ENCODE measurements at places on chromosomes 6 and 20.

DNA sequence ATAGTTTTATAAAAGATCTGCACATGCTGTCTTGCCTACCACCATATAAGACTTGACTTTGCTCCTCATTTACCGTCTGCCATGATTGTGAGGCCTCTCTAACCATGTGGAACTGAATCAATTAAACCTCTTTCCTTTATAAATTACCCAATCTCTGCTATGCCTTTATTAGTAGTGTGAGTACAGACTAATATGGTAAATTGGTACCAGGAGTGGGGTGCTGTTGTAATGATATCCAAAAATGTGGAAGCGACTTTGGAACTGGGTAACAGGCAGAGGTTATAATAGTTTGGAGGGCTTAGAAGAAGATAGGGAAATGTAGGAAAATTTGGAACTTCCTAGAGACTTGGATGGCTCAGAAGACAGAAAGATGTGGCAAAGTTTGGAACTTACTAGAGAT is 64.2 kb upstream of the TFAP2D start:
- no peak for DNase-seq

GRCh38 chr6:129774697-129775447 is 64.9 kb upstream of the ARHGAP18 start:
- DNase-seq, result no peak

DNA sequence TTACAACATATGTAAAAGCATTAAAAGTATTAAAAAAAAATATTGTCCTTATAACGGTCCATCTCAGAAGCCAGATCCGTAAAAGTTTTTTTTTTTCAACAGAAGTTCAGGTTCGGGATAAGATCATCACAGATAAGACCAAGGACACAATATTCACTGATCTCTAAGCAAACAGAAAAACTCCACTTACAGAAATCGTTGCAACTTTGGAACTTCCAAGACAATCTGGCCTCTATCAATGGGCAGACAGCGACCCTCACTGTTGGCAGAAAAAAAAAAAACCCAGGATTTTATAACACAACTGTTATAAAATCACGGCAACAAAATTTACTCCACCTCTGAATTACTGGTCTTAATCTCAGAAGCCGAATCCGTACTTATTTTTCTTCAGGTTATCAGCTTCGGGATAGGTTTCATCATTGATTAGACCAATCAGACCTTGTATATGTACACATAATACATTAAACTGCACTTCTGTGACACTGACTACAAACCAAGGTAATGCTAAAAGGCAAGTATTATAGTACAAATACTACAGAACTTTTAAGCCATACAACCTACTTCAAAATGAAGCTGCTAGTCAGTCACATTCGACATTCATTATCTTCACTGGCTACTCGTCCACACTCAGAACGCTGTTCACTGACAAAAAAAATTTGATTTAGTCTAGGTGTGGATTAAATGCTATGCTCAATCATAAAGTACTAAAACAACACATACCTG is 34.7 kb upstream of the SYNCRIP start:
- no peak for DNase-seq

- no peak for DNase-seq
Measured at GRCh38 chr20:44800391-44801046, 9.8 kb downstream of the RIMS4 start.

GRCh38 chr6:132168961-132169360 is 217.8 kb upstream of the CCN2 start:
- no peak for DNase-seq

DNA sequence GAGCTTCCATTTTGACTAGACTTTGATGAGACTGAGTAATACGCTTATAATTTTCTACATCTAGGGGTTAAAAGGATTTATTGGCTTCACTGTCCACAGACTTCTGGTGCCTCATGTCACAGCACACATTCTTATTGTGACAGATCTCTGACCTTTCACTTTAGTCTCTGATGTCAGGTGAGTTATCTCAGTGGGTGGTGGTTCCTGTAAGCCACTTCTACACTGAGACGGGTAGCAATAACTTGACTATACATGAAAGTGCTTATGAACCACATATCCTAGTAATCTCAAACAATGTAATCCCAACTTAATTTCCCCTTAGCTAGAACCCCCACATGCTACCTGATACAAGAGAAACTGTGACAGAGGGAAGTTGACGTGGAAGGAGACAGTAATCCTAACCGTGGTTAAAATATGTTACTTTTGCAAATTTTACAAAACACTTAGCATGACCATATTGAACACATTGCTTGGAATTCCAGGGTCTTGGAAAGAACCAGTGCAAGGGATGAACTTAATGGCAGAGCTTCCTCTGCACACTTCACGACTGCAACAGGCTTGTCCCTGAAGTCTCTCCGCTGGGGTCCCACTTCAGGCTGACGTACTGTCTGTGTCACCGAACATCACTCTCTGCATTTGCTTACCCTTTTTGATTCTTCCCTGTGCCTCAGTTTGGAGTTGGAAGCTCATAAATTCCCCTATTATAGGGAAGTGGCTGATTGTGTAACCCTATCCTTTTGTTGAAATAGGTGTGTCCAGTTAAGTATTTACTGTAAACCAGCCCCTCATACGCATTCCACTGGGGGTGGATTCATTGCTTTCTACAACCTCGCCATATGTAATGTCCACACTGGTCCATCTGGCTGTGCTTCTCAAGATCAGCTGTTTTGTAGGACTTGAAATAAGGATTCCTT is 6.4 kb upstream of the TRIM40 start:
- no peak for DNase-seq

GRCh38 chr6:84332139-84333034 is 104.9 kb upstream of the CEP162 start:
- no peak for DNase-seq

- no peak for DNase-seq
Measured at GRCh38 chr6:89298680-89299465, 16.2 kb downstream of the GABRR2 start.

DNA sequence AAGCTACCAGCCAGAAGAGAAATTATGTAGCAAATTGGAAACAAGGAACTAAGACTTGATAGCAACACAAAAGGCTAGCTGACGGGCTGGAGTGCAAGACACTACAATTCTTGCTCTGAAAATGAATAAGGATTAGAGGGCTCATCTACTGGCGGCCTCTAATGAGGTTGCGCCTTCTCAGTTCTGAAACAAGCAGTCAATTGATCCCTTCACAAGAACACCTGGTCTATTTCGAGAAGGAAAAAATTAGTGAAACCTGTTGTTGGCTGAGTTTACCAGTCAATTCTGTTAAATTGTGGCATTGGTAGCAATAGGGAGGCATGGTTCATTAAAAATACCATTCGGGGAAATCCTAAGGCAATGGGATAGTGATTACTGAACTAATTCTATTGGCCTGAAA is 74.8 kb upstream of the JARID2 start:
- DNase-seq, result no peak

- no peak for DNase-seq
Measured at GRCh38 chr20:5008759-5009158, 7.4 kb upstream of the SLC23A2 start.

- no peak for DNase-seq
Measured at GRCh38 chr20:37331060-37331857, 14.7 kb upstream of the SRC start.

- no peak for DNase-seq
Measured at GRCh38 chr20:17882834-17883591, 85.6 kb downstream of the SNX5 start.

DNA sequence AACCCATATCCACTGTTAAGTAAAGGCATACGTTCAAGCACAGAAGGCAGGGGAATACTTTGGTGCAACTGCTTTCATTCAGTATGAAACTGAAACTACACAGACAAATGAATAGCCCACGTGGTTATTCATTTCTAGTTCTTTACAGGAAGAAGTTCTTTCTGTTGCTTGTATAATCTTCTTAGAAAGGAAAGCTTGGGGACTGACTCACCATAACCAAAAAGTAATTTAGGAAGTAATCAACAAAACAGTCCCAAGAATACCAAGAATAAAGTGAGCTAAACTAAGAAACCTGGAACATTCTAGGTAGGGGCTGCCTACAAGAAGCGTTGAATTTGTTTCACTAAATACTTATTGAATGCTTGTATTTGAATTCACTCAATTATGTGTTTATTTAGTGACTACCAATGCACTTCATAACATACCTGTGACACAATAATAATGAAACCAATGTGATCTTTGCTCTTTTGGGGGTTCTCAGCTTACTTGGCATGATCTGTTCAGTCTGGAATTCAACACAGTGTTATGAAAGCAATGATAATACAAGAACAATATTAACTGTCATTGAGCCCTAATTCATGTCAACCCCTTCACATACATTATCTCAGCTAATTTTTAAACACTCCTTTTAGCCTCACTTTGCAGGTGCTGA is 25.1 kb upstream of the KIAA0408 start:
- no peak for DNase-seq

DNA sequence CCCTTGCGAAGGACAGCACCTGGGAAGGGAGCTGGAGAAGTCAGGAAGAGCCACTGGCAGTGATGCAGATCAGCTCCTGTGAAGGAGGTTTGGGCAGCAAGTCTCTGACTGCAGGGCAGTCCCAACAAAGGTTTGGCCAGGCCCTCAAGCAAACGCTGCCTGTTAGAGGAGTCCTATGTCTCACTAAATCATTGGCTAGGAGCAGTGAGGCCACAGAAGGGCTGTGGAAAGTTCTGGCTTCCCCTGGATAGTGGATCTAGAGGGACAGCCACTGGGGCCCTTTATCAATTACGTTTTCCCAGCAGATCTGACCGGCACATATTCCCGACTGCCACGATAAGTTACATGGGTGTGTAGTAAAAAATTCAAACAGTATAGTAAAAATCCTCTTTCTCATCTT is 2.5 kb downstream of the TTPAL start:
- DNase-seq, result no peak

GRCh38 chr6:158799051-158799792 is 19.9 kb downstream of the EZR start:
- DNase-seq, result no peak

GRCh38 chr20:33629979-33630378 is 32.1 kb upstream of the C20orf144 start:
- DNase-seq, result no peak

DNA sequence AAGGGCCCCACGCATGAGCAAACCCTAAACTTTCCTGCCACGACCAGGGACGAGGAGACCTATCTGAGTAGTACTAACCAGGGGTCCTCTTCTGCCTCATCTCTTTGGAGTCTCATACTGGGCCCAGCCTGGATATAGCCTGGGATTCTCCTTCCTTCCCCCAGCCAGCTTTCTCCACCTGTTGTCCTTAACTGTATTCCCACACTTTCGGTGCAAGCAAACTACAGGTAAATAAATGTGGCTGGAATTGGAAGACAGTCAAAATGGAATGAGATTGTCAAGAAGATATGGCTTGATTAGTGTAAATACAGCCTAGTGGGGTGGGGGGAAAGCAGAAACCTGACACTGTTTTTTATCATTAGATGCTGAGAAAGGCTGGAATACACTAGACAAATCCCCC is 23.5 kb upstream of the LY86 start:
- DNase-seq, result no peak

- no peak for DNase-seq
Measured at GRCh38 chr20:8795404-8795803, 273.5 kb upstream of the PLCB4 start.
